Lung (tissue), 17 donors: ENCODE measurements at places on chromosomes 11 and 22. TPM values are rescaled to one million over a fixed set of nuclear protein-coding genes. Genes with fewer than 3 reads are reported as not detected.

TTC38 gene
- 32.2 TPM for total RNA-seq

SPTBN2 gene
- total RNA-seq, result 16.1 TPM

BATF2 gene
- total RNA-seq, result 2.9 TPM

JAM3 gene
- total RNA-seq, result 72.2 TPM

TXN2 gene
- 72.0 TPM for total RNA-seq

DNA sequence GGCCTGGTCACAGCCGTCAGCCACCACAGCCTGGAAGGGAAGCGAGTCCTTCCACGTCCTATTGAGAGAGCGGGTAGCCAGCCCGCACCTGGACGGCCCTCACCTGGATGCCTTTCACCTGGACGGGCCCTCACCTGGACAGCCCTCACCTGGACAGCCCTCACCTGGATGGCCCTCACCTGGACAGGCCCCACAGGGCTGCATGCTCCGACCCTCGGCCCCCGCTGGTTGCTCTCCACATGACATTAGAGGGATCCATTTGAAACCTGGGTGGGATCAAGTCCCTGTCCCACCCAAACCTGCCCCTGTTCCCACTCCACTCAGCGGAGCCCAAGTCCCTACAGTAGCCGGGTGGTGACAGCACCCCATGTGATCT lies 3.7 kb downstream of the C1QTNF6 start:
- no peak overlapping the region for H3K4me3 ChIP-seq
- H3K36me3 ChIP-seq, result no peaks in the 10 kb centered on the region
- DNase-seq, result no peak
- H3K4me1 ChIP-seq, result peaks cover 20% of the 10 kb centered on the region
- H3K27ac ChIP-seq, result no peak overlapping the region
- H3K27me3 ChIP-seq, result no peaks in the 10 kb centered on the region

- no peak for DNase-seq
- H3K4me3 ChIP-seq, result no peak overlapping the region
- no peaks in the 10 kb centered on the region for H3K36me3 ChIP-seq
- no peaks in the 10 kb centered on the region for H3K4me1 ChIP-seq
Measured at GRCh38 chr11:11108026-11108425, 245.0 kb downstream of the CSNK2A3 start.

CFAP68 gene
- total RNA-seq, result 17.5 TPM

DNA sequence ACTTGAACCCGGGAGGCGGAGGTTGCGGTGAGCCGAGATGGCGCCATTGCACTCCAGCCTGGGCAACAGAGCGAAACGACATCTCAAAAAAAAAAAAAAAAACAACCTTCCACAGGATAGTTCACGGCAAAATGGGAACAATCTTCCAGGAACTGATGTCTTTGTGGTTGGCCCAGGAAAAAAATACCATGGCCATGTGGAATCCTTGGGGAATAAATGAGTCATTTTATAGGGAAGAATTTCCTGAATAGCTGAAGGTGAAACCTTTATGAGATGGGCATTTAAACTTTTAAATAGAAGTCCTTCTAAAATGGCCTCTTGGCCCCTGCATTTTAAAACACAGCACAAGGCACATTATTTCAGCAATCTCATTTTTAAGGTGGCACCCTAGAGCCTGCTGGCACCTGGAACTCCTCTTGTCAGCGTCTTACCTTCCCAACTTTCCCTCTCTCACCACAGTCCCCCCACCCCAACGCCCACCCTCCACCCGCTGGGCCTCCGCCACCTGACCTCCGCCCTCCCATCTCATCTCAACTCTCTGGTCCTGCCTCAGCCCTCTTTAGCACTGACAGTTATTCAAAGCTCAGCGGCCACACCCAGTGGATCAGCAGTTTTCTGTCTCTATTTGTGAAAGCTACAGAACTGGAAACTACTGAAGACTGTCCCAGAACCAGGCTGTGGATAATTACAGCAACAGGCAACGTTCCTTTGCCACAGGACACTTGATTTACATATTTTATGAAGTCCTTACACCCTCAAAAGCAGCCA lies 43.1 kb downstream of the SCGB1A1 start:
- H3K4me3 ChIP-seq, result no peak overlapping the region
- H3K27ac ChIP-seq, result no peak overlapping the region
- no peaks in the 10 kb centered on the region for H3K27me3 ChIP-seq
- H3K36me3 ChIP-seq, result no peaks in the 10 kb centered on the region
- H3K4me1 ChIP-seq, result no peaks in the 10 kb centered on the region

GRCh38 chr11:69013009-69013951 lies at the start of gene MRGPRF:
Gene MRGPRF (minus strand): TSS chr11:69013246. CDS start chr11:69009901, 3,345 bp downstream.
- no peaks in the 10 kb centered on the region for H3K36me3 ChIP-seq
- peaks cover 61% of the 10 kb centered on the region for H3K4me1 ChIP-seq
- no peaks in the 10 kb centered on the region for H3K27me3 ChIP-seq
- peak within 1 kb of the TSS; percentile 62 for H3K27ac ChIP-seq
- peak within 1 kb of the TSS; percentile 25 for H3K4me3 ChIP-seq

- H3K27ac ChIP-seq, result no peak overlapping the region
- H3K36me3 ChIP-seq, result no peaks in the 10 kb centered on the region
- no peak for DNase-seq
- H3K27me3 ChIP-seq, result no peaks in the 10 kb centered on the region
- no peaks in the 10 kb centered on the region for H3K4me1 ChIP-seq
Measured at GRCh38 chr11:129211397-129211796, 19.3 kb upstream of the ARHGAP32 start.
